Left ventricle myocardium inferior (tissue), 1 donor: ENCODE measurements at places on chromosomes 7 and 10. TPM values are rescaled to one million over a fixed set of nuclear protein-coding genes. Genes with fewer than 3 reads are reported as not detected.

- DNase-seq = no peak
Measured at GRCh38 chr10:70360215-70360614, 22.2 kb downstream of the LRRC20 start.

- no peak for DNase-seq
Measured at GRCh38 chr7:140165422-140165821, 11.4 kb downstream of the KDM7A start.

- no peak for DNase-seq
Measured at GRCh38 chr7:25656071-25656470, 427.8 kb upstream of the NPVF start.

- no peak for DNase-seq
Measured at GRCh38 chr7:78033410-78033809, 234.8 kb downstream of the PHTF2 start.

Gene GIMAP8
- 11.0 TPM for total RNA-seq

Gene VPS37D
- total RNA-seq = 3.1 TPM
